Activated T-cell treated with anti-CD3 and anti-CD28 coated beads for 4 hours (primary cell): ENCODE measurements at places on chromosomes 13 and 19.
A peak's percentile ranks its signal among the peaks of the same experiment; 100 is the strongest.

DNA sequence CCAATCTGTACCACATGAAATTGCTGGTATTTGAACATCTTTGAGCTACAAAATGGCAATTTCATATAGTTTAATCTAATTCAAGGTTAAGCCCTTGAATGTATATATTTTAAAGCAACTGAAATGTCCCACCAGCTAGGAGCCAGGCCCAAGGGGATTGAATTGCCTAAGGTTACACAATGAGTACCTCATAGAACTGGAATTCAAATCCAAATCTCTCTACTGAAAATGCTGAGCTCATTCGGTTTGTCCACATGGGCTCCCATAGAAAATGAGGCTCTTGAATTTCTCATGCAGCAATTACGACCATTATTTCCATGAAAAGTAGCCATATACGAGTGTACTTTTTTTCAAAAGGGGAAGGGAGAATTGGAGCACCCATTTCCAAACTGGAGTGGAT, 31.5 kb upstream of the FNDC3A start:
- DNase-seq: no peak

DNA sequence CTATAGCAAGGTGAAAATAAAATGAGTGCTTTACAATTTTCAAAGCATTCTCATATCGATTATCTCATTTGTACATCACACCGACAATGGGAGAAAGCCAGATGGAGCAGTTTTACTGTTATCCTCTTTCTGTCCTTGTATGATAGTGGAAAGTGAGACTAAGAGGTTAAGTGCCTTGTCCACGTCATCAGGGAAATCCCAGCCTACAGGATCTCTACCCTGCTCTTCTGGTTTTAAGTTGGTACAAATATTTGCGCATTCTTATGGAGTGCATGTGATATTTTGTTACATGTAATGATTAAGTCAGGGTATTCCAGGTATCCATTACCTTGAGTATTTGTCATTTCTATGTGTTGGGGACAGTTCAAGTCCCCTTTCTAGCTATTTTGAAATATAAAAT, 12.4 kb upstream of the ENOX1 start:
- DNase-seq: no peak

DNA sequence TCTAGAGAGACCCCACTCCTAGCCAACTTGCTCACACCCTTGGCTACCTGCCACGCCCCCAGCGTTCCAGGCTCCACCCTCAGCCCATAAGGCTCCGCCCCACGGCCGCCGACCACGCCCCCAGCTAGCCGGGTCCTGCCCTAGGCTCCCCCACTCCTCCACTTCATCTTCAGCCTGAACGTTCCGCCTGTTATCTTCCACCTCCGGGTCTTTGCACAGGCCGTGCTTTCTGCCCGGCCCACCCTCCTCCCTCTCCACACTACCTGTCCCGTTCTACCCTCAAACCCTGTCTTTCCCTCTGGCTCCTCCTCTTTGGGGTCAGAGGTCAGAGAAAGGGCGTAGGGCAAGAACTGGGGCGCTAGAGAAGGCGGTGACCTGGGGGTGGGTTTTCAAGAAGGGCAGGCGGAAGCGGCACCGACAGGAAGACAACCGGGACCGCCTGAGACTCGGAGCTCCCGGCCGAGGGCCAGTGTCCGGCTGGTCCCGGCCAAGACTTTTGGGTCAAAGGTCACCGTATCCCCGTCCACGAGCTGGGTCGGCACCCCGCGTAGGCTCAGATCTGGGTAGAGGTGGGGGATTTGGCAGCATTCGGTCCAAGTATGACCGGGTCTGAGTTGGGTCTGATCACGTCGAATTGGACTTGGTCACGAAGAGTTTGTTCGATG, 2.2 kb downstream of the PDE4C start:
- no peak for DNase-seq

GRCh38 chr19:18233224-18233825, 7.1 kb upstream of the PDE4C start:
- DNase-seq: no peak

- peak; percentile 54 for DNase-seq
Measured at GRCh38 chr19:9793071-9793591, 24.6 kb upstream of the ZNF846 start.

GRCh38 chr19:46620716-46621115, 4.2 kb downstream of the PTGIR start:
- DNase-seq: no peak

DNA sequence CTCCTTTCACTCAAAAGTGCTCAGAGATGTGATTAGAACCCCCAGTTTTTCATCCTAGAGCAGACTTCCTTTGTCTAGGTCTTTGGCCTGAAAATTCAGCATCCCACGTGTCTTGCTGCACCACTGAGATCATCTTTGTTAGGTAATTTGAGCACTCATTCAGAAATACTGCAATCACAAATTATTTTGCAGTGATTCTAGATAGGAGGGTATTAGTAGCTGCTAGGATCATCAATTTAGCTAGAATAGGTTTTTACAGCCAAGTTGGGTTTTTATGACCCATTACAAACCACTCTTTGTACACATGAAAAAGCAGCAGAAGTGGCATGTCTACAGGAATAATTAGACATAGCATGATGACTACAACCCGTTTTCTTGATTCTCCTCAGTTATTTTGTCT, 219.6 kb downstream of the GPC6 start:
- DNase-seq: no peak
